ENCODE measurements at places on chromosomes 1 and 21.

DNA sequence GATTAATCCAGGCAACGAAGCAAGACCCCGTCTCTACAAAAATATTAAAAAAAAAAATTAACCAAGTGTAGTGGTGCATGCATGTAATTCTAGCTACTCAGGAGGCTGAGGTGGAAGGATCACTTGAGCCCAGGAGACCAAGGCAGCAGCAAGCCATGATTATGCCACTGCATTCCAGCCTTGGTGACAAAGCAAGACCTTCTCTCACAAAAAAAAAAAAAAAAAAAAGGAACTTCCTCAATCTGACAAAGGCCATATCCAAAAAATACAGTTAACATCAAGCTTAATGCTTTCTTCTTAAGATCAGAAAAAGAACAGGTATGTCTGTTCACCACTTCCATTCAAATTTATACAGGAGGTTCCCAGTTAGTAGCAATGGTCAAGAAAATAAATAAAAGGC, 54.4 kb downstream of the EVI5 start:
- DNase-seq: no peak

DNA sequence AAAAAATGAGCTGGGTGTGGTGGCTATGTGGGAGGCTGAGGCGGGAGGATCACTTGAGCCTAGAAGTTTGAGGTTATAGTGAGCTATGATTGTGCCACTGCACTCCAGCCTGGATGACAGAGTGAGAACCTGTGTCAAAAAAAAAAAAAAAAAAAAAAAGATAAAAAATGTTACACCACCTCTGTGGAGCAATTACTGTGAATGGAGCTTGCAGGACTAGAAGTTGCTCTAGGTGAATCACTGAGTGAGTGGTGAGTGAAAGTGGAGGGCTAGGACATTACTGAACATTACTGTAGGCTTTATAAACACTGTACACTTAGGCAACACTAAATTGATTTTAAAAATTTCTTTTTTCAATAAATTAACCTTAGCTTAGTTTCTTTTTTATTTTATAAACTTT, 21.9 kb downstream of the TLCD4 start:
- no peak for DNase-seq

DNA sequence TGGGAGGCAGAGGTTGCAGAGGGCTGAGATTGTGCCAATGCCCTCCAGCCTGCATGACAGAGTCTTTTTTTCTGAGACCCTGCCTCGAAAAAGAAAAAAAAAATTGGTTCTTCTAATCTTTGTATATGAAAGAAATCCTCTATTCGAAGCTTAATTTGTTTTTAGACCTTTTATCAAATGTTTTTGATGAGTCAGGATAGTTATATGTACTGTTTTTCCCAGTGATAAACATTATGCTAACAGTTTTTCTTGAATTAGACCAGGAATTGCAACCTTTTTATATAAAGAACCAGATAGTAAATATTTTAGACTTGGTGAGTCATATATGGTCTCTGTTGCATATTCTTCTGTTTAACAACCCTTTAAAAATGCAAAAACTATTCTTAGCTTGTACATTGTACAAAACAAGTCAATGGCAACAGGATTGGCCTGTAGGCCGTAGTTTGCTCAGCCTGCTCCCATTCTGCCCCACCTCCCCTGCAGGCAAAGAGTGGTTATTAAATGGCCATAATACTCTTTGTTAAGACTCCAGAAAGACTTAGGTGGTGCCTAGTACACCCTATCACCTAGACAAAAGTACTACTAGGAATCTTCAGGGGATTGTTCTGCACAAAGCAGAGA, 45.2 kb downstream of the LYST start:
- no peak for DNase-seq

GRCh38 chr1:232923739-232924386, 26.5 kb upstream of the NTPCR start:
- DNase-seq: no peak

GRCh38 chr1:206532368-206532767, 25.0 kb downstream of the RASSF5 start:
- DNase-seq: no peak

GRCh38 chr1:231286603-231287002, 45.6 kb downstream of the GNPAT start:
- no peak for DNase-seq

DNA sequence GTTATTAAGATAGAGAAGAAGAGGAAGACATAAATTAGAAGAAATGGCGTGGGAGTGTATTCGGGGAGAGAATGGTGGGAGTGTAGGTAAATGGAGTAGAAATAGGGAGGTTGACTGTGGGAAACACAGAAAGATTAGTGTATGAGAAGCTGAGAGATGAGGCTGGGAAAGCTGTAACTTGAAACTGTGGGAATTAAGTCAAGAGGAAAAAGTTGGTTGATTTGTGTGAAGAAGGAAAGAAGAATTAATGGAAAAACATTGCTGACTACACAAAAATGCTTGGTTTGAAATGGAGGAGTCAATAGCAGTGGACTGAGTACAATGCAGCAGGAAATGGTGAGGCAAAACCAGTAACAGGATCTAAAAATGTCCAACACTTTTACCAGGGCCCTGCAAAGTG, 448.3 kb downstream of the PTPRC start:
- peak; percentile 7 for DNase-seq

DNA sequence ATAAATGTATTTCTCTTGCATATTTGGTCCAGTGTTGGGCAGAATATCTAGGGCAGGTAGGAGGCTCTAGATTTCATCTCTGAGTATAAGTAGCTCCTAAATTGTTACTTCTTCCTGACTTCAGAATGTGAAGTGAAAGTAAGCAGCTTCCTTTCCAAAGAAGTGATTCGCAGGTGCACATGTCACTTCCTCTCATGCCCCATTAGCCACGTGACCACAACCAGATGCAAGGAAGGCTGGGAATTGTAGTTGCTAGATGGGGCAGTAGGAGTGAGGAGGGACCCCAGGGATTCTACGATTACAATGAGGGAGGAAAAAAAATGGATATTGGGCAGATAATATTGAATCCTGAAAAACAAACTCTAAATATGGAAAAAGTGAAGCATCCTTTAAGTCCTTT, 113.2 kb upstream of the CYYR1 start:
- DNase-seq: peak; percentile 58

- DNase-seq: no peak
Observed at GRCh38 chr1:83500987-83501591, 497.8 kb downstream of the TTLL7 start.

- DNase-seq: no peak
Observed at GRCh38 chr1:209421978-209422680, 161.4 kb upstream of the CAMK1G start.

- no peak for DNase-seq
Observed at GRCh38 chr21:43979654-43980053, 32.5 kb upstream of the TRAPPC10 start.

DNA sequence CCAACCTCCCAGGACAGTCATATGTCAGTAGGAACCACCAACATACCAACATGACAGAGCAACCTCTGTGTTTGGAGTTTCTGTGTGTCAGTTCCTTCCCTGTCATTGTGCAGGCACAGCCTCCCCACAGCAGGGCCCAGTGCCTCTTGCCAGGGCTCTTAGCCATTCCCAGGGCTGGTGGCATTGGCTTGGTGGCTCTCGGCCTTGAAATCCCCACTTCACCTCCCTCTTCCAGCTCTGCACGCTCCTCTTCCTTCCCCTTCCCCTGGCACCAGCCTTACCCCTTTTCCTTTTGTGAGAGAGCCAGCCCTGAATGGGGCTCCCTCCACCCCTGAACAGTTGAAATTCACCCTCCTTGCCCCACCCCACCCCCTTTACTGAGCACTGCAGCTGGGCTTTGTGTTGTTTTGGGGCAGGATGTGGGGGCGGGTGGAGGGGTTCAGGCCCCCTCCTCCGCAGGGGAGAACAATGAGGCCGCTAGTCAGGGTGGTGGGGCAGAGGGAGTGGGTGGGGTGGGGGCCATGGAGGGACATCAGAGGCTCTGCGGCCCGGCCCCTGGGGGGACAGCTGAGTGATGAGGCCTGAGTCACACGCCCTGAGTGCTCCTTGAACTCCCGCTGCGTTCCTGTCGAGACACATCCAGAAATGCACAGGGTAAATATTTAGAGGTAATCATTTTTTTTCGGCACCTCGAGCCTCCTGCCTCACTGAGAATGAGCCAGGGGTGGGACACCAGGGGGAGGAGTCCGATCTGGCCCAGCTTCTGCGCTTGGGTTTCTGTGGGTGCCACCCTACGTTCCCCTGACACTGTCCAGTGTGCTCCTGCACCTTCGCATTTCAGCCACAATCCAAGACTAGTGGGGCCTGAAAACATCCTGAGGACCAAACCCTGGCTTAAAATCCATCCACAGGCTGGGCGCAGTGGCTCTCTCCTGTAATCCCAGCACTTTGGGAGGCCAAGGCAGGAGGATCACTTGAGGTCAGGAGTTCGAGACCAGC, 28.6 kb downstream of the LGR6 start:
- no peak for DNase-seq

- peak; percentile 73 for DNase-seq
Observed at GRCh38 chr1:31587720-31588423, 11.6 kb downstream of the TINAGL1 start.

DNA sequence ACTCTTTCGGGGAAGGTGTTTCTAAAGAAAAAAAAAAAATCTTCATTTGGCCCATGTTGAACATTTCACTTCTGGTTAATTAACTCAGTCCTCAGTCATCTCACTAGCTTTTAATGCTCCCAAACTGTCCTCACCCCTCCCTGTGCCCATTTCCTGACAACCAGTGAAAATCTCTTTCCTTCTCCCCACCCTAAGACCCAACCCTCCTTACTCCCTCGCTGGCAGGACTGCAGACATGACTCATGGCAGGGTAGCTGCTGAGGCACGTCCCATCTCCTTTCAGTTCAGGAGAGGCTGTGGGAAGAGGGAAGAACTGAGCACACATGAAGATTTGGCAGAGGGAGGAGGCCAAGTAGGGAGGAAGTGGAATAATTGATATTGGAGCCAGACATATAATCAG, 12.6 kb downstream of the PKP1 start:
- peak; percentile 89 for DNase-seq

DNA sequence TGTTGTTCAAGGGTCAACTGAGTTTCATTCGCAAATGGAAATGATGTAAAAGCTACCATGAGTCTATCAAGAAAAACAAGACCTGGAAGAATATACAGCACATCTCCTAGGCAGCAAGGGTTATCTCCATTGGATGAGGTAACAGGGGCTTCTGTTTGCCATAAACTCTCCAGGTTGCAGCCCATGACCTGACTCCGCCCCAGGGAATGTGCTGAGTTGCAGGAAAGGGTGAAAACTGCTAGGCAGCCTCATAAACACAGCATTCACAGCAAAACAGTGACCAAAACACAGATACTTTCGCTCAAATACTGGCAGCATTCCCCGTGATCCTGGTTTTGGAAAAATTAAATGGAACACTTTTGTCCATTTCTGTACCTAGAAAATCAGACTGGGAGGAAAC, 20.2 kb upstream of the ACTA1 start:
- no peak for DNase-seq

GRCh38 chr1:16134066-16134801, 21.6 kb downstream of the EPHA2 start:
- no peak for DNase-seq

- DNase-seq: peak; percentile 42
Observed at GRCh38 chr1:246450611-246451251, 56.3 kb downstream of the SMYD3 start.

GRCh38 chr1:245520611-245521010, 365.8 kb downstream of the KIF26B start:
- DNase-seq: no peak

- DNase-seq: no peak
Observed at GRCh38 chr1:170424346-170424745, 107.6 kb upstream of the GORAB start.

GRCh38 chr1:240579511-240579910, 32.4 kb downstream of the GREM2 start:
- DNase-seq: no peak

DNA sequence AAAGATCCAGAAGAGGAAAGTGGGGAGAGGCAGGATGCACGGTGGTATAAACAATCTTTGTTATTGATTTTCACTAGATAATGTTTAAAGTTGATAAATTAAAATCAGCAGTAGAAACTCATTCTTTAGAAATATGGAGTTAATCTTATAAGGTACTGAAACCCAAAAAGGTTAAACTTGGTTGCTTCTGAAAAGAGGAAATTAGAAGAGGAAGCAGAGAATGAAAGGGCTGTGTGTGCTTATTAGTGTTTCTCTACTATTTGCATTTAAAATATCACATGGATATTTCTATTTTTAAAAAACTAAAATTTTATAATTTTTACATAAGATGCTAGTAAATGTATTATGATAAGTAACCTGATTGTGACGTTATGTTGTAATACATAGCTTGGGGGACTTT, 24.4 kb downstream of the C1orf141 start:
- no peak for DNase-seq

DNA sequence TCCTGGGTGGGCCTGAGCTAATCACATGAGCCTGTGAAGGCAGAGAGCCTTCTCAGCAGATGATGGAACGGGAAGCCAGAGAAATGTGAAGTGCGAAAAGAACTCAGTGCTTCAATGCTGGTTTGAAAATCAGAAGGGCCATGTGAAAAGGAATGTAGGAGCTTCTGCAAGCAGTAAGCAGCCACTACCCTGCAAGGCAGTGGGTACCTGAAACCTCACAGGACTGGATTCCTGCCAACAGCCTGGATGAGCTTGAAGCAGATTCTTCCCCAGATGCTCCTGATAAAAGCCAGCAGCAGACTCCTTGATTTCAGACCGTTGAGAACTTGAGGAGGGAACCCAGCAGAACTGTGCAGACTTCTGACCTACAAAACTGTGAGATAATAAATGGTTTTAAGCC, 158.6 kb downstream of the SYT2 start:
- peak; percentile 7 for DNase-seq

- no peak for DNase-seq
Observed at GRCh38 chr1:43285269-43285990, at the start of gene C1orf210. Gene C1orf210 (minus strand): TSS chr1:43285581. CDS start chr1:43283270, 2,311 bp downstream.

GRCh38 chr1:13667691-13668090, 32.3 kb upstream of the PRDM2 start:
- DNase-seq: no peak

DNA sequence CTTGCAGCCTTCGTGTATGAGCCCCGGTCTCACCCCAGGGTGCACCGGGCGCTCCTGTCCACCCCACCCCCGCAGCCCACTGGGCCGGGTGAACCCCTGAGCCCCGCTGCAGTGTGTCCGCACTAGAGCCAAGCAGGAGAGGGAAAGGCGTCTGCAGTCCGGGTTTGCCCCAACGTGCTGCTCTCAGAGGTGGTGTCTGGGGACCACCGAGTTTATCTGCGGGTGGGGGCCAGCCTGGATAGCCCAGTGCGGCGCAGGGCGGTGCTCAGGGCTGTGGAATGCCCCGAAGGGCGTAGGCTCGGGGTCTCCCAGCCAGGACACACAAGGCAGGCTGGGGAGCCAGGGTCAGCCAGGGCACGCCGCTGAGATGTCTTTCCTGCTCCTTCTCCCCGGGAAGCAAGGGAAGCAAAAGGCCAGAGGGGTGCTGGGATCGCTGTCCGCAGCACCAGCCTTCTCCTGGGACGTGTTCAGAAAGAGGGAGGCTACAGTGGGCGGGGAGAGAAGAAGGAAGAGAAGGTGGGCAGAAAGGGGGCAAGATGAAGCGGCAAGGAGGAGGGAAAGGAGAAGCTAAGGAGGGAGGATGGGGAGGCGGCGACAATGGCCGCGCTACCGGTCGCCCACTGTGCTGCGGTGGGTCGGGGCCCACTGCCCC, 56.6 kb downstream of the MAB21L3 start:
- DNase-seq: no peak

DNA sequence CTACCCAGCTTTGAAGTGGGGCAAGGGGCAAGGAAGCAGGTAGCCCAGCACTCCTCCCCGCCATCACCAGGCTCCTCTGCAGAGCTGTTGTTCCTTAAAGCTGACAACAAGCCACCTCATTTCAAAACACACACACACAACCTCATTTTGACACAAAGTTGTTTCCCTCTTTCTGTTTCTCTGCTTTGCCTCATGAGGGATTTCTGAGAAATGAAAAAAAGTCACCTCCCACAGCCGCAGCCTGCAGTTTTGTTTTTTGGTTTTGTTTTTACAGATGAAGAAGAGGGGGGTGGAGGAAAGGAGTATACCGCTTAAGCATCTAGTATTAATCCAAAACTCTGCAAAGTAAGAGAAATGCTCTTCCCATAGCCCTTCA, 12.1 kb downstream of the MCL1 start:
- no peak for DNase-seq

Measured in A673 (cell line).